ENCODE measurements at places on chromosomes 5 and 9.

- no peak for DNase-seq
Observed at GRCh38 chr5:79285285-79285684, 49.4 kb downstream of the JMY start.

DNA sequence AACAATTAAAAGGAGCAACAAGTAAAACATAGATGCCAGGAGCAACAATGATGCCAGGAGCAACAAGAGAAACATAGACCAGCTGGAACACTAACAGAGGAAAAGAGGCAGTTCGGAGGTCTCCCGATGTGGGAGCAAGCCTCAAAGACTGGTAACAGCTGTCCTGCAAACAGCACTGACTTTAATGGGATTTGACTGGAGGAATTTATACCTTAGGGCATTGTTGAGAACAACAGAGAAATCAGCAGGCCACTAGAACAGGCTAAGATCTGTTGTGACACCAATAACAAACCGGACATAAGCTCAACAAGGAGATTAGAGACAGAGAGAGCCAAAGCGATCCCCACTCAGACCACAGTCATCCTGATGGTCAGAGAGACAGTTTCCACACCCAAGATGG, 11.8 kb upstream of the SYK start:
- no peak for DNase-seq

DNA sequence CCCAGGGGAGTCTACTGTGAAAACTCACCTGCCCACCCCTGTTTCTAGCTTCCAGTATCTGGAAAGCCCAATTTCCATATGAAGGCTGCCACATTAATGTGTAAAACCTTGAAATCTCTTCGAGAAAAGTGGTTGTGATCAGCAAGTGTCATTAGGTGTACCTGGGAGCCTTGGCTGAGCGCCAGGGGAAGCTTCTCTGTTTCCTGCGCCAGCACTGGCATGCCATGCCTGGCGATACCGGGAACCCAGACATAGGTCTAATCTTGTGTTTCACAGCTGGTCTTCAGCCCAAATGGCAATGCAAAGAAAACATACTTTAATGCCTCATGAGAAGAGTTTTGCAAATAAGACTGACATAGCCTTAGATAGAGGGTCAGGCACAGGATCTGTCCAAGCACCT, 101.6 kb downstream of the TENT4A start:
- no peak for DNase-seq

DNA sequence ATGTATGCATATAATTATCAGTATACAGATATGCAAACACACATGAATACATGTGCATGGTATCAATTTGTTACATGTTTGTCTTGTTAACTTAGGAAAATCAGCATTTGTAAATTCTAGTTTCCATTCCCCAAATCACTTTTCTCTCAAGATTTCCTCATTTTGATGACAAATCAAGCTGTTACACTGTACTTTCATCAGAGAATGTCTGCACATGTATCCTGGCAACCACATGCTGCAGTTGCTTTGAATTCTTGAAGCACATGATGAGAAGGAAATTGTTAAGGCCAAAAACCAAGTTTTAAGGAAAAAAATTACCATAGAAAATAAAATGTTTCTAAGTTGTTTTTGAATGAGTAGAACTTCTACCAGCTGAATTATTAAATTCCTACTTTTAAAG, 1834.5 kb downstream of the EFNA5 start:
- DNase-seq = no peak

DNA sequence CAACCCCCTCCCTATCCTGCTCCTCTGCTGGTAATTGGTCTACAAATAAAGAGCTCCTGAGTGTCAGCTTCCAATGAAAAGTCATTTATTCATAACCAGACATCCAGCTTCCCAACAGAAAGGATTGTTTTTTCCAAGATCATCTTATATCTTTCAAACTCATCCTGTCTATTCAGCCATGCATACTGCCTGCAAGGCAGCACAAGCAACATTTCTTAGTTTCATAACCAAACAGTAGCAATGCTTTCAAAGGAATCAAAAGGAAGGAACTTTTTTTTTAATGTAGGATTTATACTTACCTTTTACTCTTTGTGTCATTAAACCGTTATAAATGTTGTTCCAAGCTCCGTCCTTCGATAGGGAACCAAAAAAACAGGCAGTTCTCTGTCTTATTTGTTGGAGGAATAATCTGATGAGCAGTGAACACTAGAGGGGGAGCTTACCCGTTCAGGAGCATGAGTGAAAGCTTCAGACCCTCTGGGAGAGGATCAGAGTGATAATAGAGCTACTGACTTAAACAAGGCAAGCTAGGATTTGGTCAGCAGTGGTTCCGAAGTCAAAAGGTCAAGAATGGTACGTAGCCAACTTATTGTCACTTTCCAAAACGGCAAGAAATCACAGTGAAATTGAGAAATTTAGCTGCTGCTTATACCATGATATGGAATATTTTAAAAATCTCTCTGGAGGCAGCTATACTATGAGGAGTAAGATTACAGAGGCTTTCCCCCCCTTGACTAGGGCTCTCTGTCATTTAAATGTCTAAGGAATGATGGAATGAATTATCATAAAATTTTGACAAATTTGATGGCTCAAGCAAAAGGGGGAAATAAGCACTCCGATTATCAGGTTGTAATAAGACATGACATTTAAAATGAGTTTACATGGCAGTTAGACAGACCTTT, 892.9 kb downstream of the NR2F1-AS1 start:
- no peak for DNase-seq

DNA sequence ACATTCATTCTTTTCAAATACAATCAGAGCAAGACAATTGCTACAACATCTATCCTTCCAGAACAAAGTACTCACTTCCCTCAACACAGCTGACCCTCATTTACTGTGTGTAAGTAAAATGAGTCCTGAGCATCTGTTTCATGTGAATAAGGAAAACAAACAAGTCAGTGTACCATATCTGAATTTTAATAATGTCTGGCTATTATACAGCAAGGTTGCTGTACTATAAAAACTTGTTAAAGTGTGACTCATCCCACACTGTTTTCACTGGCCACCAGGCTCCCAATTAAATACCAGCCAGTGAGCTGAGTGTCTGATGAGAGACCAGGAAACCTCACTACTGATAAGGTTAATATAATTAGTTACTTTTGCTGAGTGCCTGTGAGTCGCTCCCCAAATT, 339.8 kb downstream of the AGTPBP1 start:
- no peak for DNase-seq

DNA sequence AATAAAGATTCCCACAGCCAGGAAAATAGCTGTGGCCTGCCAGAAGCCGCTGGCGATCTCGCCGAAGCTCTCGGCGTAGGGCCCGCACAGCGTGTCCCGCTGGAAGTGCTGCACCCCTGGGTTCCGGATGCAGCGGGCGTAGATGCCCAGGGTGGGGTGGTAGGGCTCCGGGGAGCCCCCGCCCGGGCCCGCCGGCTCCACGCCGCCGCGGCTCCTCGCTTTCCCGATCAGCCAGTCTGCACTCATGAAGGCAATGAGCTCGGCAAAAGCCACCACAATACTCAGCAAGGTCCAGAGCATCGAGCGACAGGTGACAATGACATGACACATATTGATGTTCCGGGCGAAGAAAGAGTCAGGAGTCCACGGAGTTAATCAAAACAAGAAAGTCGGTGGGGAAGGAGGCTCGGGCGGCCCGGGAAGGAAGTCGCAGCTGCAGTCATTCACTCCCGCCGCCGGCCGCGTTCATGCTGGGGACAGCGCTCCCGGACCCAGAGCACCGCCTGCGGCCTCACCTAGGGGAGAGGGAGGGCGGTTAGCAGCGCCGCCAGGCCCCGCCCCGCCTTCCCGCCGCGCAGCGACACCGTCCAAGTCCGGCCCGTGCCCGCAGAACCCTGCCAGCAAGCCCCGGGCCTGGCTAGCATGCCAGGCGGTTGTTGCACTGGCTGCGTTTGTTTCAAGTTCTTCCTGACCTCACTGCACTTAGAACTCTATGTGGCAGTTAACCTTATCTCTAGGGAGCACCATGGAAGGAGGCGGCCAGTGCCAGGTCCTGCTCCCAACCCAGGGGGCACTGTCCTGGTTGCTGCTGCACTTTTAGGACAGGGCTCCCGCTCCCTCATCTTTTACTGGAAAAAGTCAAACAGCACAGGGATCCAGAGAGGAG, 138.4 kb downstream of the LHFPL2 start:
- no peak for DNase-seq

DNA sequence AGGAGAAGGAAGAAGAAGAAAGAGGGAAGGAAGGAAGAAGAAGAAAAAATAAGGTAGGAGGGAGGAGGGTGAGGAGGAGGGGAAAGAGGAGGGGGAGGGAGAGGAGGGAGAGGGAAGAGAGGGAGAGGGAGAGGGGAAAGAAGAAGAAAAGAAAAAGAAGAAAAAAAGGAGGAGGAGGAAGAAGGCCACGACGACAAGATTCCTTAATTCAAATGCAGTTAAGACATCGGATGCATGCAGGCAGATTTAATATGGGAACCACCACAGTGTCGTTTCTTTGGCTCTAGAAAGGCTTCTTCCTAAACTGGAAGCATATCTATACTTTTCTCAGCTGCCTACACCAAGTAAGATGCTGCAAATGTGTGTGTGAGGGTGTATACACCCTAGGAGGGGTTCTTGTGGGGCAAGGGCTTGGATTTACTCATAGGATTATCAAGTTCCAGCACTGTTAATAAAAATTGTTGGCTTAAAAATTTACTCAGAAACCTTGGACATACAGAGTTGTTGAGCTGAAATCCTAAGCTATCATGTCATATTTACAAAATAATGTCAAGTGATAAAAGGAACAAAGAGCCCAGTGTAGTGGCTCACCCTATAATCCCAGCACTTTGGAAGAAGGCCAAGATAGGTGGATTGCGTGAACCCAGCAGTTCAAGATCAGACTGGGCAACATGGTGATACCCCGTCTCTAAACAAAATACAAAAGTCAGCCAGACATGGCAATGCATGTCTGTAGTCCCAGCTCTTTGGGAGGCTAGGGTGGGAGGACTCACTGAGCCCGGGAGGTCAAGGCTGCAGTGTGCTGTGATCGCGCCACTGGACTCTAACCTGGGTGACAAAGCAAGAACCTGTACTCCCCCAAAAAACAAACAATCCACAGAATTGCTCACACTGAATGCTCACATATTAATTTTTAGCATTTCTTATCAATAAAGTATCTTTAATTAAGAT, 108.5 kb downstream of the UBAP2 start:
- no peak for DNase-seq

GRCh38 chr5:161803-162110, 29.5 kb upstream of the LRRC14B start:
- no peak for DNase-seq

DNA sequence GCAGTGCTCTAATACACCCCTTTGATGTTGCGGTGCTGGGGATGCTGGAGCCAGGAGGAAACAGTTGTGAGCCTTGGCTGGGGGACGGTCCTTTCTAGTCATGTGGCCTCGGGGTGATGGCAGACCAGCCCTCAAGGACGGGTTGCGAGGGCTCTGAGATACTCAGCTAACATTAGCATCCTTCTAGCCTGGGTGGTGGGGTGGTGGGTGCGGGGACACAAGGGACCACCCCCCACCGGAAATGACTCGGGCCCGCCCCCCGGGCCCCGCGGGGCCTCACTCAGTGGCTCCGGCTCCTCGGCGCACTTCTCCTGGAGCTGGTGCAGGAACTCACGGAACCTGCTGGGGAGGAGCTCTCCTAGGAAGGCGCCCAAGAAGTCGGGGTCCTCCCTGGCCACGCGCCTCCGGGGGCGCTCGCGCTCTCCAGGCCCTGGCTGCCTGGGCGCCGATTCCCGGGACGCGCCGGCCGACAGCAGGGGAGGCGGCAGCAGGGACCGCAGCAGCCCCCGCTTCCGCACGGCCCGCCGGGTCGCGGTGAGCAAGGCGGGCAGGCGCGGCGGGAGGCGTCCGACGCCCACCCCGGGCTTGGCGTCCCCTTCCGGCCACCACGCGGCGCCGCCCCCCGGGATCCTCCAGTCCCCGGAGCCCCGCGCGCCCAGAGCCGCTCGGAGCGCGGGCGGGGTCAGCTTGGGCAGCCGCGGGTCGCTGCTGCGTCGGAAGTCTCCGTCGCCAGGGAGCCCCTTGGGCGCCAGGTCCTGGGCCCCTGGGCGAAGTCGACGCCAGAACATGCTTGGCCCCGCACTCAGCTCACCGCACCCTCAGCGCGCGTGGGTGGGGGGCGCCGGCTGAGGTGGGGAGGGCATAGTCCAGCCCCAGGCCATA, 873 bp downstream of the C9orf50 start:
- DNase-seq = no peak

- DNase-seq = no peak
Observed at GRCh38 chr5:107979291-107979690, 308.6 kb upstream of the EFNA5 start.

DNA sequence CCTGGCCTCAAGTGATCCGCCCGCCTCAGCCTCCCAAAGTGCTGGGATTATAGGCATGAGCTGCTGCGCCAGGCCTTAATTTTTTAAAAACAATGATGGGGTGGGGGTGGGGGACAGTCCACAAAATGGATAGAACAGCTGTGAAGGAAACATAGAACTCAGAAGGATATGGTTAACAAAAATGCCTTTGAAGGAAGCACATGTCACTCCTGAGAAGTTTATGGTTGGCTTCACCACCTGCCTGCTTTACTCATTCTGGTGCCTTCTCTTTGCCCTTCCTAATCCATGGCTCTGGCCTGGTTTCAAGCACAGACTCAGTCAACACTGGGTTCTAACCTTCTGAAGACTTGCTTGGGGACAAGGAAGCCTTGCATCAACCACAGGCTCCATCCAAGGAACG, 10.3 kb downstream of the BAG1 start:
- DNase-seq = no peak

GRCh38 chr5:74370168-74370567, 270.4 kb downstream of the ENC1 start:
- DNase-seq = no peak

DNA sequence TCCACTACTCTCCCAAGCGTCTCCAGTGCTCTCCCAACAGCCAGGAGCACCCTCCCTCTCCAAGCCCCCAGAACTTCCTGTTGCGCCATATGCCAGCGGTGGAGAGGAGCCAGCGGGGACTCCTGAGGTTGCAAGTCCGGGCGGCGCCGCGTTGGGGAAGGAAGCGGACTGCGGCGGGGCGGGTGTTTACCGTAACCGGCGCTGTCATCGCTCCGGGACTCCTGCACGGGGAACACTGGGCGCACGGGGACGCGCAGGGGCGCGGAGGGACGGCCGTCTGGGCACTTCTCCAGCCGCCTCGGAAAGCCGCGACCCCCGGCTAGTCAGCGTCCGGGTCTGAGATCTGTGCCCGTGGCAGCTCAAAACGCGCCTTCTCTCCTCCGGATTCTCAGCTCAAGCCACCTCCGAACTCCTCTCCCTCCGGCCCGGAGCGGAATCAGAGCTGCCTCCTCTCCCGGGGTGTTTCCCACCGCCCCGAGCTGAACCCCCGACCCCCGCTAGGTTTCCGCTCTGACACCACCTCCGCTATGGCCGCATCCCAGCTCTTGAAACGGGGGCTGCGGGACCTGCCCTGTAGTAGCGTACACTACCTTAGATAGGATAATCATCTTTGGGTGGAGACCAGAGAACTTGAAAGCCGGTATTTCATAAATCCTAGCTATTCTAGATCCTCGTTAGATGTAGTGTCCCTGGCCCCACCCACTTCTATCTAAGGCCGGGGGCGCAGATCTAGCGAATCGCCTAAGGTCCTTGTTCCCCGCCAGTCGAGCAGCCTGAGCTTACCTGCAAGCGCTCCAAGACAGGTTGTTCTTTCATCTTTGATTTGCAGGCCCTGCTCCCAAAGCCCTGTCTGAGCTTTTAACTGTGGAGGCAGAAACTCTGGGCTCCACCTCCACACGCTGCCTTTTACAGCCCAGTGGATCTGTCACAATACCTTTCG, at the start of gene TRPM6:
Gene TRPM6 (minus strand): TSS at position 881 of the 940 bp plus-strand sequence. CDS start 65 bp downstream, at position 816.
- DNase-seq = no peak

All from RCC 7860 (cell line).